A549 treated with AZD2906 at 1 μM for 4 hours (cell line): ENCODE measurements at places on chromosomes 11 and 22. TPM values are rescaled to one million over a fixed set of nuclear protein-coding genes. Genes with fewer than 3 reads are reported as not detected.

The RFPL2 gene
- total RNA-seq, result 0.08 to 0.20 TPM (median 0.12 TPM) in 5 replicates

The PHF21B gene
- 0.81 to 1.2 TPM (median 0.87 TPM) in 5 replicates for total RNA-seq

The EED gene
- total RNA-seq, result 22.6 to 26.5 TPM (median 24.4 TPM) in 5 replicates

The CNTN5 gene
- total RNA-seq, result not detected in 5 replicates

The TREH gene
- total RNA-seq, result 0.05 TPM in 1 of 5 replicates, not detected in the others
